Spinal cord (tissue), 10 donors: ENCODE measurements at places on chromosomes 13 and 19.
A peak's percentile ranks its signal among the peaks of the same experiment; 100 is the strongest.

DNA sequence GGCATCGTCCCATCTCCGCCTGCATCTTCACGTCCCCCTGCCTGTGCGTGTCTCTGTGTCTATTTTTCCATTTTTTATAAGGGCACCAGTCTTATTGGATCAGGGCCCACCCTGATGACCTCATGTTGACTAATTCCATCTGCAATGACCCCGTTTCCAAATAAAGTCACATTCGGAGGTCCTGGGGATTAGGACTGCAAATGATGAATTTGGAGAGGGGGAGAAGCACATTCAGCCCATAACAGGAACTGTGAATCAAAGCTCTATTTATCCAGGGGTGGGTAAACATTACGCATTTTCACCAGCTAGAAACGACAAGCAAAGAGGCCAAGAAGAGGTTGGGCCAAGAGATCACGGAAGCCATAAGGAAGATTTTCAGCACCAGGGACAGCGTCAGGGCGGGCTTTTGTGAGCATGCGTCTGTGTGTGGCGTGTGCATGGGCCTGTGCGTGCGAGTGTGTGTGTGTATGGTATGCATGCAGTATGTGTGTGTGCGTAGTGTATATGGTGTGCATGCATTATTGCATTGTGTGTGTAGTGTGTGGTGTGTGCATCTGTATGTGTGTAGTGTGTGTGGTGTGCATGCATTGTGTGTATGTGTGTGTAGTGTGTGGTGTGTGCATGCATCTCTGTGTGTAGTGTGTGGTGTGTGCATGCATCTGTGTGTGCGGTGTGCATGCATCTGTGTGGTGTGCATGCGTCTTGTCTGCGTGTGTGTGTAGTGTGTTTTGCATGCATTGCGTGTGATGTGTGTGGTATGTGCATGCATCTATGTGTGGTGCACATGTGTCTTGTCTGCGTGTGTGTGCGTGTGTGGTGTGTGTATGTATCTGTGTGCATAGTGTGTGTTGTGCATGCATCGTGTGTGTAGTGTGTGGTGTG lies 19.6 kb downstream of the CELF5 start:
- DNase-seq, result no peak

DNA sequence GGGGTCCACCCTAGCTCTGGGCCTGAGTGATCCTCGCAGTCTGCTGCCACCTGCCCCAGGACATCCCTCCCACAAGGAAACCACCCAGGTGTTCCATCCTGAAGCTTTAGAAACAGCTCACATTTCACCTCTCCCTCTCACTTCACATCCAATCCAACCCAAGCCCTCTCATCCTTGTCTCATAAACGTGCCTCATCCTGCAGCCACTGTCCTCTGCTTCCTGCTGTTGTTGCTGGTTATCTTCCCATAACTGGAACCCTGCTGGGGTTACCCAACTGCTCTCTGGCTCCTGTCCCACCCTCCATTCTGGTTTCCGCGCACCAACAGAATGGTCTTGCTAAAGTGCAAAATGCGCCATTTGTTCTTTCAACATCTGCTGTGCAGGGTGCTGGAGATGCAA lies 59.7 kb upstream of the MTIF3 start:
- no peak for DNase-seq

- peak; percentile 57 for DNase-seq
Observed at GRCh38 chr13:78198419-78198818, 279.8 kb upstream of the EDNRB start.

GRCh38 chr13:113897966-113898365 lies 34.1 kb upstream of the GAS6 start:
- DNase-seq, result no peak

DNA sequence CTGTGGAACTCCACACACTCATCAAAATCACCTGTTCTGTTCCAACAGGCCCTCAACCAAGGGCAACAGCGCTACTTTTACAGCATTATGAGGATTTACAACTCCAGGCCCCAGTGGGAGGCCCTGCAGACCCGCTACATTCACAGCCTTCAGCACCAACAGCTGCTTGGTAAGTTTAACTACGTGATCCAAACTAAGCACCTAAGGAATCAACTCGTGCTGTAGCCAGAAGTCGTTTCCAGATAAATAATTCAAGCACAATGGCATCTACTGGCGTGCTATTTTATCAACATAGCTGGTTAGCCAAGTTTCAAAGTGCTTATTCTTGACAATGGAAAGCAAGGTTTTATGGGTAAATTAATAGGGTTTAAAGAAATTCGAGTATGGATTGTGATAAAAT lies 5.3 kb downstream of the FAM216B start:
- DNase-seq, result no peak

DNA sequence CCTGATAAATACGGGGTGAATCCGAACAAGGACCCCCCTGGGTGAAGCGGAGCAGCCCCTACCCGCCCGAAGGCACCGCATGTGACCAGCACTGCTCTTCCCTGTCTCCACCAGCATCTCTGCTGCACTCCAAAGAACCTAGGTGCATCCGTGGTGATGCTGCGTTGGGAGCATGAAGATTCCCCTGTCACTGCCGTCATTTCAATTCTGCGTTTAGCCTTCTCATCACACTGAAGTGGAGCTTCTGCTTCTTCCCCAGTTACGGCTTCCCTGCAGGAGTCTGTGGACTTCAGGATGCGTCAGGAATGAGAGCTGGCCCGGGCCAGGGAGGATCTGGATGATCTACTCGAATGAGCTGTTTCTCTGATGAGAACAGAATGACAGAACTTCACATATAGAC lies 47.9 kb downstream of the SPACA7 start:
- no peak for DNase-seq

GRCh38 chr19:38309615-38310278 lies 5.7 kb downstream of the C19orf33 start:
- no peak for DNase-seq

- no peak for DNase-seq
Observed at GRCh38 chr13:46341112-46341711, 45.8 kb downstream of the RUBCNL start.

- DNase-seq, result no peak
Observed at GRCh38 chr19:49553451-49554271, 25.9 kb downstream of the RCN3 start.

GRCh38 chr19:42283188-42284065 lies 14.4 kb downstream of the CIC start:
- peak; percentile 94 for DNase-seq

DNA sequence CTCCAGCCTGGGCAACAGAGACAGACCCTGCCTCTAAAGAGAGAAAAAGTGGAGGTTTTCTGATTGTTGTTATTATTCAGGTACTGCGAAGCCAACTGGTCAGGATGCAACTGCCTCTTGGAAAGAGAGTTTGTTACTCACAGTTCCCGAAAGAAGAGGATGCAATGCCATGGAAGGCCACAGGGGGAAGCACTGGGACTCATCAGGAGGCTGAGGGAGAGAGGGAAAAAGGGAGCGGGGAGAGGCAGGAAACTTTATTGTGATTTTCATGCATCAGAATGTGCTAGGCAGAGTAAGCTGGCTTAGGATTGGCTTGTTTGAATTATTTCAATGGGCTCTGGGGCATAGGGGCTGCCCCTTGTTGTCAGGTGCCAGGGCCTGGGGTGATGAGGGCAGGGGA lies 27.6 kb downstream of the MYO9B start:
- DNase-seq, result no peak

DNA sequence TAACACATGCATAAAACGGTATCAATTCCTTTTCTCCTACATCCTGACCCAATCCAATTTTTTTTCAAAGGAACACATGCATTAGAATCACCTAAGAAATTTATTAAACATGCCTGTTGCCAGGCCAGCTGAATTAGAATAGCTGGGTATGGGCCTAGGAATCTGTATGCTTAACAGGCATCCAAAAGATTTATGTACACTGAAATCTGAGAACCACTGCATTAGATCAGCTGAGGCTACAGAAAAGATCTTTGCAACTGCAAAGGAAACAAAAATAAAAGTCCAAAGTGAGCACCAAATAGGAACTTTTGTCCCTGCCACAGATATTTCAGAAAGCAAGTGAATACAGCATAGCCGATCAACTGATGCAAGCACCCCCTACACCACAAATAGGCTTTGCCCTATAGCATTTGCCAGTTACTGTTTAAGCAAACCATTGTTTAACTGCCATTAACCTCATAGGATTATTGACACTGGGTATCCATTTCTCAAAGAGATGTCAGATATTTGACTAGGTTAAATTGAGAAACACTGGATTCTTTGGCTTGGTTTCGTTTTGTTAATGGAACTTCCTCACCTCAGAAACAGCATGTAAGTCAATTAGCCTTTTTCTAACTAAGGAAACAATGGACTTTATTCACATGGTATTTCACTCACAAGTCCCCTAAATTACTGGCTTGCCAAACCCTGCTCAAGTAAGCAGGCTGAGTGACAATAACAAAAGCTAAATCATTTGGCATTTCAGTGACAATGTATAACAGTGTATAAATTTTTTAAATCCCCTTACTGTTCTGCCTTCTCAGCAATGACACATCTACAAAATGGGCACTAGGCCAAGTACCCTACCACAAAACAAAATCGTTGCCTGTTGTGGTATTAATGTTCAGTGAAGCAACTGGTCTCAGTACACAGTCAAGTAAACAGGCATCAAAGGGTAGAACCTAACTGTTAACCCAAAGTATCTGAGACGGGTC lies 67.8 kb downstream of the SUCLA2 start:
- no peak for DNase-seq

DNA sequence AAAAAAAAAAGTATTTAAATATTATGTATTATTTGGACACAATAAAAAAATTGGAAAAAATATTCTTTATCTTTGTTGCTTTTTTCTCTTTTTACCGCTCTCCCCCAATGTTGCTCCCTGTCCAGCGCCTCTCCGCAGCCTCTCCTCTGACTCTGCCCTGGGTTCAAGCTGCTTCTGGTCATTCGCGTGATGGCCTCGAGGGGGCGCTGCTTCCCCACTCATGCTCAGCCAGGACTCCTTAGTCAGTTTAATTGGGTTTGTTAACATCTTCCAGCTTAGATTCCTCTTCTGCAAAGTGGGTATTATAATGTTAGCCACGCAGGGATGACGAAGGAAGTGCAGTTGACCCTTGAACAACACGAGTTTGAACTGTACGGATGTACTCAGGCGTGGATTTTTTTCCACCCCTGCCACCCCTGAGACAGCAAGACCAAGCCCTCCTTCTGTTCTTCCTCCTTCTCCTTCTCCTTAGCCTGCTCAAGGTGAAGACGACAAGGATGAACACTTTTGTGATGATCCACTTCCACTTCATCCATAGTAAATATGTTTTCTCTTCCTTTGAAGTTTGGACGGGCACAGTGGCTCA lies 4.9 kb upstream of the NWD1 start:
- DNase-seq, result peak; percentile 64

DNA sequence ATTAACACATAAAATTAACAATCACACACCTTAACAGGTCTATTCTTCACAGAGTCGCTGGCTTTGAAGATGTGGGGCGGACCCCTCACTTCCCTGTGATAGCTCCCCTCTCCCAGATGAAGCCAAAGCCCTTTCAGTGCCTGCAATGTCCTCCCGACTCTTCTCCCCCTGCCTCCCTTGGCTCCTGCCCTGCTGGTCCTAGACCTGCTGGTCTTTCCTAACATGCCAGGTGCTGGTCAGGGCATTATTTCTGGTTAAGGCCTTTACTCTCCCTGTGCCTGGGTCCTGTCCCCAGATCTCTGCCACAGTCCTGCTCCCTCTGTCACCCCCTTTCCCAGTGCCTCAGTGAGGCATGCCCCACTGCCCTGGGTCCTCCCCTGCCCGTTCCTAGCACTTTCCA lies 12.2 kb downstream of the ERICH6B start:
- no peak for DNase-seq

DNA sequence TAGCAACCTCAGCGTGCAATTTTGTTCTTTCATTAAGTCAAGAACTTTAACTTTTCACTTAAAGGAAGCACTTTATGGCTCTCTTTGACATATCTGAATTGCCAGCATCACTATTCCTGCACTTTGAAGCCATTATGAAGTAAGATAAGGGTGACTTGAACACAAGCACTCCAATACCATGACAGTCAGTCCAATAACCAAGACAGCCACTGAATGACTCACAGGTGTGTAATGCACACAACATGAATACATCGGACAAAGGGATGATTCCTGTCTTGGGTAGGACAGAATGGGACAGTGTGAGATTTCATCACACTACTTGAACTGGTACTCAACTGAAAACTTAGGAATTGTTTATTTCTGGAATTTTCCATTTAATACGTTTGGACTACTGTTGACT lies 233.7 kb upstream of the IPO5 start:
- DNase-seq, result no peak

DNA sequence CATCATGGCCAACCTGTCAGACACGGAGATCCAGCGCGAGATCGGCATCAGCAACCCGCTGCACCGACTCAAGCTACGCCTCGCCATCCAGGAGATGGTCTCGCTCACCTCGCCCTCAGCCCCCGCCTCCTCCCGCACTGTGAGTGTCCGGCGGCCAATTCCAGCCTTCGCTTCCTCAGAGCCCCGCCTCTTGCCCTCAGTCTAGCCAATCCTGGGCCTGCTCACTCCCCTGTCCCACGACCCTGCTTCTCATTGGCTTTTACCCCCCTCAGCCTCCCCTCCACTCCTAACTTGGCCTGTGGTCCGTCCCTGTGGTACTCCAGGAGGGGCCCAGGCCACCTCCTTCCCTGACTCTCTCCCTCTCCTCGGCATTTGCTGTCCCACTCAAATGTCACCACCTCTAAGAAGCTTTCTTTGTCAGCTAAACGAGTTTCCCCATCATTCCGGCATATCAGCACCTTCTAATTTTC lies 12.3 kb downstream of the HRC start:
- peak; percentile 85 for DNase-seq

DNA sequence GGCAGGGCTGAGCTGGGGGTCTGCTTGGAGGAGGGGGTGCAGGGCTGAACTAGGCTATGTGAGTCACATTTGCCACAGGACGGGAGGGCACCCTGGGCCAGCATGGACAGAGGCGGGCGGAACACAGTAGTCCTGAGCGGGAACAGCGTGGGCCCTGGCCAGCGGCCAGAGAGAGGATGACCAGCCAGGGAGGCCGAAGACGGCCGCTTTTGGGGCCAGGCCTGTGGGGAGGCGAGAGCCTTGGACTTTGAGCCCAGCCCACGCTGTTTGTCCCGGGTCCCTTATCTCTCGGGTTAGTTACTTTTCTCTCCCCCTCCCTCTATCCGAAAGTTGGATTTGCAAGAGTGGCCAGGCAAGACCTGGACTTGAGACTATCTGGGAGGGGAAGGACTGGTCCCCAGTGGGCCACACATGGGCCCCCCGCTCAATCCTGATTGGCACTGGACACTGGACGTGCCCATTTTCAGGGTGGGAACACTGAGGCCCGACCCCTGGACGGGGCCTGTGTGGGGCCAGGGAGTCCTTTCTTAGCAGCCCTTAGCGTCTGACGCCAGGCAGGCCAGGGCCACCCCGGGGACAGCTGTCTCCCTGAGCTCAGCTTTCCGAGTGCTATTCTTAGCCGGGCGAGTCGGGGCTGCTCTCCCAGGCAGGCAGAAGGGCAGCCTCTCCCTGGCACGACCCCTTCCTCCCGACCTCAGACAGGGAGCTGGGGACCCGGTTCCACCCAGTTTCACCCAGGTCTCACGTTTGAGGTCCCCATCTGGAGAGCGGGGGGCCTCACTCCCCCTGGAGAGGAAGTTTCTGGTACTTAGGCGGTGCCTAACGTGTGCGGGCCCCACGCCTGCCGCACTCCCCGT lies 833 bp downstream of the GAMT start:
- DNase-seq, result no peak

GRCh38 chr13:30712536-30713532 lies 22.5 kb upstream of the ALOX5AP start:
- no peak for DNase-seq
